ENCODE measurements at places on chromosomes 5 and 9. TPM values are rescaled to one million over a fixed set of nuclear protein-coding genes. Genes with fewer than 3 reads are reported as not detected.

The GRM6 gene
- polyA plus RNA-seq, result 1.5 TPM

The COL15A1 gene
- polyA plus RNA-seq, result 12.0 TPM

- DNase-seq, result no peak
These were observed 499.5 kb upstream of the KLF4 start for GRCh38 chr9:107989099-107989498.

GRCh38 chr9:107161338-107161737 lies 121.7 kb upstream of the RAD23B start:
- DNase-seq, result no peak

- no peak for DNase-seq
These were observed 51.5 kb downstream of the SLC44A1 start for GRCh38 chr9:105295986-105296385.

- no peak for DNase-seq
These were observed 168.5 kb downstream of the DOCK2 start for GRCh38 chr5:169805527-169805934.

DNA sequence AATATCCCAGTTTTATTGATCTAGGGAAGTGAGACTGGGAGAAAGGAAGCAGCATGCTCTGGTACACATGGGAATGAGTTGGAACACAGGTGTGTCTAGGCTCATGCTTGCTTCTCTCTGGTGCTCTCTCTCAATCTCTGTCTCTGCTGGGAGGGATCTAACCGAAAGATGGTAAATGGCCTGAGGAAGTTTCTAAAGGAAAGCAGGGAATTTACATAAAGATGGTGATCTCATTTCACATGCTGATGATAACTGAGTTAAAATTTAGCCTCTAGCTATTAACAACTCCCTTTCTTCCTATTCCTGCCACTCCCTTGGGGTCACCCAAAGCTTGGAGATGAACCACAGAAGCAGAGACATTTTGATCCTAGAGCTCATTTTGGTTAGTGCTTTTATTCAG lies 436.2 kb downstream of the SH3GL2 start:
- no peak for DNase-seq

DNA sequence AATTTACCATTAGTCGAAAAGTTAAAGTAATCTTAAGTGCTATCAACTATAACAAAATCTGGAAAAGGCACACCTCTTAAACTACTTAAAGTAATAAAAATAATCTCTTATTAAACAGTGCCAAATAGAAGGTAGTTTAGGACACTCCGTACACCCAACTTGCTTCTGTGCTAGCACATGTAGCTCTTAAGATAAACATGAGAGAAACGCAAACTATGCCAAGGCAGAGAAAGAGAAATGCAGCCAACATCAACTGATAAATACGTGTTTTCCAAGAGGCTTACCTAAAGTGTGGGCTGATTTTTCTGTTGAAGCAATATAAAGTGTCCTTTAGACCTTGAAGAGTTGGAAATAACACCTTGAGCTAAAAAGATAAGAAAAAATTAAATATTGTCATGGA lies 480.6 kb upstream of the DAB2 start:
- no peak for DNase-seq

- DNase-seq, result peak; percentile 9
These were observed 686 bp downstream of the BRD9 start for GRCh38 chr5:891837-892393.
